Activated T-cell treated with anti-CD3 and anti-CD28 coated beads, Interleukin-2, amount 50 U/mL, for 1 hour (primary cell): ENCODE measurements at places on chromosomes 16 and 17.

DNA sequence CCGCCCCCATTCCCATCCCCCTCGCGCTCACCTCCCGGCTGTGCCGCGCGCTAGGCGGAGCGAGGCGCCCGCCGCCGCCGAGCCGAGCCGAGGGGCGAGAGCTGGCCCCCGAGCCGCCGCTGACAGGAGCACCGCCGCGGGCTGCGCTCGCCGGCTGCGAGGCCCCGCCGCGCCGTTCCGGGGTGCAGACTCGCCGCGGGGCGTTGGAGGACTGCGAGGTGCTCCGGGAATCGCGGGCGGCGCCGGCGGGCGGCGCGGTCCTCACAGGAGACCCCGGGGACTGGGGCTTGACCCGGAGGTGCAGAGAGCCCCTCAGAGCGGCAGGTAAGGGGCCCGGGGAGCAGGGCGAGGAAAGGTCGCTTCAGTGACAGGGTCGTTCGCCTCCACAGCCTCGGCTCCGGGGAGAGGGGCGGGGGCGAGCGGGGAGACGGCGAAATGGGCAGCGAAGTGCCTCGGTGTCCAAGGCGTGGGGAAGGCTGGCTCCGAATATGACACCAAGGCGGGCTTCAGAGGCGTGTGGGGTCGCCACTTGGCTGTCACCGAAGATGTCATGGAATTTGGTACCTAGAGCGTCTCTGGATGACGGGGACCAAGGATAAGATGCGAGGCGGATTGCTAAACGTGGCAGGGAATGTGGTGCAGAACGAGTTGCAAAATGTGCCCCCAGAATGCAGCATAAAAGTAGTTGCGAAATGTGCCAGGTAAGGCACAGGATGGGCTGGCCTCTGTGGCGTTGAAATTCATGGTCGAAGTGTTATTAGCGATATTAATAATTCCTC, 580 bp downstream of the TANC2 start:
- DNase-seq = no peak

DNA sequence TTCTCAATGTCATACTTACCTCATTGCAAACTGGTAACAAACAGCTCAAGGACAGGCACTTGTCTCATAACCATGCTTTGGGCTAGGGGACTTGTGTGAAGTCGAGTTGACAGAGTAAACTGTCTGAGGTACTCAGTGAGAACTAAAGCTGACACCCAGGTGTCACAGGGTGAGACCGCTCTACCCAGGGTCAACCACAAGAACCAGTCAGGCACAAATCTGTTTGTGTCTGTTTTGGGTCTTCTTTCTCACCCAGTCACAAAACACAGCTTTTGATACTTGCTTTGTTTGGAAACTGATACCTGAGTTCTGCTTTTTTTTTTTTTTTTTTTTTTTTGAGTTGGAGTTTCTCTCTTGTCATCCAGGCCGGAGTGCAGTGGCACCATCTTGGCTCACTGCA, 161.1 kb downstream of the STX8 start:
- DNase-seq = no peak

DNA sequence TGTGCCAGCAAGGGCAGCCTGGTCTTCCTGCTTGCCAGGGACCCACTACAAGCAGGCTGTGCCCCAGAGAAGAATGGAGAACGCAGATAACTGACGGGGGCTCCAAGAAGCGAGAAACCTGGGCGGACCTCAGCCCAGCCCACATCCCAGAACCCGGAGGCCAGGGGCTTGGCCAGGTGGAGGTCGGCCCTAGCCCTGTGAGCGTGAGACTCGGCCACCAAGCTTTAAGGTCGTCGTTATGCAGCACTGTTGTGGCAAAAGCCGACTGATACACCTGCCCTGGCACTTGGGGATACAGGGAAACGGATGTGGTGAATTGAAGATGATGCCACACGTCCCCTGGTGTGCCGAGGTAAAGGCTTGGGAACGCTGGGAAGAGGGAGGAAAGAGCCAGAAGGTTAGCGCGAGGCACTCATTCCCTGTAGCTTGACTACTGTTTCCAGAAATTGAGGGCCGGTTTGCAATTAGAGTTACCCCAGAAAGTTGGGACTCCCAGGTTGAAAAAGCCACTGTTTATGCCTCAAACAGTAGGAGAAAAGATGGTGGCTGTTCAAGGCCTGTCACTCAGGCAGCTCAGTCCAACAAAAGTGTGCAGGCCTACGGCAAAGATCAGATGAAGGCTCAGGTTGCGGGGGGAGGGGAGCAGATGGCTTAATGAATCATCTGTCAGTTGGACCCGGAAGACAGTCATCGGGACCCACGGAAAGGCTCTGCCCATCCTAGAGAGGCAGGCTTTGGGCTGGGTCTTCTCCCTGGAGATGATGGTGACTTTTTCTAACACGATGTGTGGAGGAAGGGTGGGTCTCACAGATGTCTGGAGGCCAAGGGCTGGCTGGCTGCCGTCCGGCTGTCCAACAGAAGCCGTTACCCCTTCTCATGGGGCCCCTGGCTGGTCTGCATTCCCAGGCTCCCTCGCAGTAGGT, 45.6 kb upstream of the BAHCC1 start:
- no peak for DNase-seq

DNA sequence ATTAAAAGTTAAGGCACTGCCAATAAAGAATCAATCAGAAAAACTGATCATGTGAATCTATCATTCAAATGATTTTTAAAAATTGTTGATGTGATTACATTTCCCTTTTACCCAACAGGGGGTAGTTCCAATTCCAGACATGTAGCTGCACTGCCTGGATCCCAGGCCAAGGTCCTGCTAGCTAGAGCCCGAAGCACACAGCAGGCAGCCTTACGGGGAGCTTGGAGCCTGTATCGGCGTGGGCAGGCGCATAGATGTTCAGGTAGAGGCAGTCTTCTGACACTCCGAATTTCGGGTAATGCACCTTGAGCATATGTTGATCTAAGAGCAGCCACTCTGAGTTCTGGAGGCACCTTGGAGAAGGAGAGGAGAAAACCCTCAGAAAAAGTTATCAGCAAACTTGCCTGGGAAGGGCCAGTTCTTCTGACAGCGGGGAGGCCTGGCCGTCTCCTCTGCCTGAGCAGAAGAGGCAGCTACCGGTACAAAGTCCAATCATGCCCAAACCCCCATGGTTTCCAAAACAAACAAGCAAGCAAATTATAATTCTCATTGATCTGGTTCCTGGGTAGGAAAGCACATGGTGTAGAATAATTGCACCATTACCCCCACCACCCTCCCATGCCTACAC, 3.6 kb downstream of the CES5A start:
- no peak for DNase-seq

- no peak for DNase-seq
Observed at GRCh38 chr17:29383686-29384085, 6.5 kb upstream of the TAOK1 start.

- no peak for DNase-seq
Observed at GRCh38 chr16:14354561-14355351, 275.3 kb downstream of the PARN start.

GRCh38 chr17:12085076-12085949, 64.6 kb downstream of the MAP2K4 start:
- DNase-seq = no peak

- no peak for DNase-seq
Observed at GRCh38 chr16:89060207-89060794, 33.4 kb upstream of the ACSF3 start.

DNA sequence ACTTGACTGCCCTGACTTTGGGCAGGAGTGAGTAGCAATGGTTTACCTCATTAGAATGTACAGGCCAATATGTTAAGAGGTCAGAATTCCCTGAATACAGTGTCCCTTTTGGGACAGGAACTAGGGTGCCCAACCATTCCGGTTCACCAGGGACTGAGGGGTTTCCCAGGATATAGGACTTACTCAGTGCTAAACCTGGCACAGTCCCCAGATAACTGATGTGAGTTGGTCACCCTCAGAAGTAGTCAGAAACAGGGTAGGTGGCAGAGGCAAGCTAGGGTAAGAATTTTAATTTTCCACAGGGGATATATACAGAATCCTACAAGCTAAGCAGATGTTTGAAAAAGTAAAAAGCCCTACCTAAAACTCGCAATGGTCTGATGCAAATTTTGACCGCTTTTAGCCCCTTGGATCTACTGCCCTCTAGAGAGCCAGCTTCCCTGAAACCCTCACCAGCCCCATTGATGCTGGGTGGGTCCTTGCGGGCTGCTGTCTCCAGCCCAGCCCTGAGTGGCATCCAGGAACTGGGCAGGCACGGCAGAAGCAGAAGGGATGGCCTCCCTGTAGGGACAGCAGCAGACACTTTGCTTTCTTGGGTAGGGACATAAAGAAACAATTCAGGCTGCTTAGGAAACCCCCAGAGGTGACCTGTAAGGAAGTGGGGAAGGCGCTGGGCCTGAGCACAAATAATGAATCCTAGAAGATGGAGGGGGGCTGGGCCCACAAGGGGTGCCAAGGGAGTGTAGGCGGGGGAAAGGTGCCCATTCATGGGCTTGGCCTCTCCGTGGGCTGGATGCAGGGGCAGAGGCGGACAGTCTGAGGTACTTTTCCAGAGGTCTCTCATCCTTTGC, 434.8 kb downstream of the SLC39A11 start:
- no peak for DNase-seq
